ENCODE measurements at places on chromosomes 11 and 22.

DNA sequence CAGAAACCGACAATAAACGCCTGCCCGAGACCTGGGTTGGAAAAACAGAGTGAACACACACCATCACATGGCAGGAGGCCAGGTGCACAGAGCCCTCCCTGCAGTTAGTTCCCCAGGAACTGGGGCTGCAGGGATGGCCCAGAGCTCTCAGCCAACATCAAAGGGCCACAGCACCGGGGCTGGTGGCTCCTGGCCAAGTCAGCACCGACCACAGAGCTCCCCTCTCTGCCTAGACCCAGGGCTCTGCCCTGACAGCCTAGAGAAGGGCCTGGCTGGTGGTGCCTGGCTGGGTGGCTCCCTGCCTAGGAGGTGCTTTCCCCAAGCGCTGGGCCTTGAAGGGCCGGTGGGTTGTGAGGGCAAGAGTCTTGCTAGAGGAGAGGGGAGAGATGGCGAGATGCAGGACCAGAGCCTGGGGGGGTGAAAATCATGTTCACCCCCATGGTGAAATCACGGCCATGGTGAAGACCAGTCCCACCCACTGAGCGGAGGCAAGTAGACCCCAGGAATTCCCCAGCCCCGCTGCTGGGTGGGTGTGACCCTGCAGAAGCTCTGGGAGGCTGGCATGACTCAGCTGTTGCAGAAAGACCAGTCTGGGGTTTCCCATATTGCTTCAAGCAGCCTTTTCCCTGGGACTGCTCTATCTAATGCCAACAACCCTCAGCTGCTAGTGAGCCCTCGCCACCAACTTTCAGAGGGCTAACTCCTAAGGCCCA is 7.2 kb upstream of the BID start:
- DNase-seq: no peak

GRCh38 chr11:70108250-70108649 is 30.1 kb downstream of the ANO1 start:
- no peak for DNase-seq

- DNase-seq: no peak
These were observed 9.7 kb downstream of the SMARCB1 start for GRCh38 chr22:23796461-23796860.

GRCh38 chr22:37568012-37568411 is 7.7 kb downstream of the CDC42EP1 start:
- DNase-seq: no peak

DNA sequence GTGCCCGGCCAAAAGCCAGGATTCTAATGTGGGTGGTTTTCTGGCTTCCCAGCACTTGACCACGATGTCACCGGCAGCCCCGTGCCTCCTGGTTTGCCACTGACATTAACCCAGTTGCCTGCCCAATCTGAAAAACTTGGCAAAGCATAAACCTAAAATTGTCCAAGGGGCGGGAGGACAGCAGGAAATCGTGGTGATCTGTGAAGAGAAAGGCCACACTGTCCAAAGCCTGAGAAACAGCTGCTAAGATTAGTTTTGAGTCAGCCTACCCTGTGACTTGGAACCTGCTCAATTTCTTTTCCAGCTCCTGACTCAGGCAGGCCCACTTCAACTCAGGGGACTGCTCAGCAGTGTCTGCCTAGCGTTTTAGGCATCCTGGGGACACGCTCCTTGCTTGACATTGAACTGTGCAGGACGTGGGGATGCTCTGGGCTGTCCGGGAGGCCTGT is 8.2 kb upstream of the F2 start:
- no peak for DNase-seq

DNA sequence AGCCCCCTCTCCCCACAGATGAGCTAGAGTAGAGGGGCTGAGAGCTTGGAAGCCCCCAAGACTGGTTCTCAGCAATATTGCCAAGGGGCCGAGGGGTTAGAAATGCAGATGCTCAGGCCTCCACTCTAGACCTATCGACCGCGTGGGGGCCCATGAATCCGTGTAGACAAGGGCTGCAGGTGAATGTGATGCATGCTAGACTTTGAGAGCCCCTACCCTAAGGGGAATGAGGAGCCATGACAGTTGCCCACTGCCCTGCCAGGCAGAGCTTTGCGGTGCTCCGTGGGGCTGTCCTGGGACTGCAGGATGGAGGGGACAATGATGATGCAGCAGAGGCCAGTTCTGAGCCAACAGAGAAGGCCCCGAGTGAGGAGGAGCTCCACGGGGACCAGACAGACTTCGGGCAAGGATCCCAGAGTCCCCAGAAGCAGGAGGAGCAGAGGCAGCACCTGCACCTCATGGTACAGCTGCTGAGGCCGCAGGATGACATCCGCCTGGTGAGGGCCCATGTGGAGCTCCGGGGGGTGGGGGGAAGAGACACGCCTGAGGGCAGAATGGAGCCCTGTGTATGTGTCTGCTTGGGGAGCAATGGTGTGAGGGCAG is 1.3 kb downstream of the SSH3 start:
- no peak for DNase-seq

DNA sequence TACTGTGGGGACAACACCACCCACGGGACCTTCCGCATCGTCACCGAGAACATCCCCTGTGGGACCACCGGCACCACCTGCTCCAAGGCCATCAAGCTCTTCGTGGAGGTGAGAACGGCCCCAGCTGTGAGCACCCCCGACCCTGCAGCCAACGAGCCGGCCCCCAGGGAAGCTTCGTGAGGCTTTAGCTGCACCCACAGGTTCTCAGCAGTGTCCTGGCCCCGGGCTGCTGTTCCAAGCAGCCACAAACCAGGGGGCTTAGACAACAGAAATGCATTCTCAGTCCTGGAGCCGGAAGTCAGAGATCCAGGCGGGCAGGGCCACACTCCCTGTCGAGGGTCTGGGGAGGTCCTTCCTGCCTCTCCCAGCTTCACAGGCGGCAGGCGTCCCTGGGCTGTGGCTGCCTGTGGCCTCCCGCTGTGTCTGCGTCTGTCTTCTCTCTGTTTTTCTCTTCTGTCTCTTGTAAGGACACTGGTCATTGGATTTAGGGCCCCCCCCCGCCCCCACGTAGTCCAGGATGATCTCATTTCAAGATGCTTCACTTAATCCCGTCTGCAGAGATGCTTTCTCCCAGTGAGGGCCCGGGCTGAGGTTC is 12.5 kb downstream of the MUC5B start:
- DNase-seq: no peak

DNA sequence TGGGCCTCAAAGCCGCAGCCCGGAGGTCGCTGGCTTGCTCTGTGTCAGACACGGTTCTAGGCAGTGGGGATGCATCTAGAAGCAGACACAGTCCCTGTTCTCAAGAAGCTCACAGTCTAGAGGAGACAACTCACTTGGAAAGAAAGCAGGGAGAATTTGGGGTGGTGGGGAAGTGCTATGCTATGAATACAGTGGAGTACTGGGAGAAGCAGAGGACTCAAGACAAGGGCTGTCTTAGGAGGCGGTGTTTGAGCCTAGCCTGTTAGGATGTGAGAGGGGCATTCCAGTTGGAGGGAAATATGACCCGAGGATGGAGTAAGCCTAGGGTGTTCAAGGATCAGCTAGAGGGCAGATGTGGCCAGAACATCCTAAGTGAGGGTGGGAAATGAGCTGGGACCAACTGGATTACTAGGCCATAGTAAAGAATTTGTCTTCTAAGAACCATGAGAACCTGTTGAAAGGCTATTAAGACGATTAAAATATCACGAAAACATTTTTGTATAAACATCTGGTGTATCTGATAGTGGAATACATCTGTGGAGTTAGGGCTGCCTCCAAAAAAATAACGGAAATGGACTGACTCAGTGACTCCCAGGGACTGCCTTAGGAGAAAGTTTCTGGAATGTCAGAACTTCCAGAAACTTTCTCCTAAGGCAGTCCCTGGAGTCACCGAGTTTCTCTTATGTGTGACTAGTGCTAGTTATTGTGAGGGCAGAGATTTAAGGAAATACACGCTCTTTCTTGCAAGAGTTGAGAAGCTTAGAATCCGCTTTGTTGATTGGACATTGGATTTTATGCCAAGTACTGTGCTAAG is 1.1 kb upstream of the PITPNB start:
- DNase-seq: no peak

GRCh38 chr11:69049490-69049867 is 747 bp downstream of the TPCN2 start:
- no peak for DNase-seq
